HS-27A (cell line): ENCODE measurements at places on chromosomes 7 and 10.
A peak's percentile ranks its signal among the peaks of the same experiment; 100 is the strongest.

- DNase-seq = no peak
Measured at GRCh38 chr7:100485471-100485876, 1.7 kb downstream of the NYAP1 start.

GRCh38 chr7:130960208-130960988 lies 226.4 kb upstream of the KLF14 start:
- peak; percentile 77 for DNase-seq

GRCh38 chr10:108445746-108446145 lies 1281.2 kb upstream of the SORCS1 start:
- no peak for DNase-seq

GRCh38 chr7:46189255-46189790 lies 268.3 kb upstream of the IGFBP3 start:
- no peak for DNase-seq

DNA sequence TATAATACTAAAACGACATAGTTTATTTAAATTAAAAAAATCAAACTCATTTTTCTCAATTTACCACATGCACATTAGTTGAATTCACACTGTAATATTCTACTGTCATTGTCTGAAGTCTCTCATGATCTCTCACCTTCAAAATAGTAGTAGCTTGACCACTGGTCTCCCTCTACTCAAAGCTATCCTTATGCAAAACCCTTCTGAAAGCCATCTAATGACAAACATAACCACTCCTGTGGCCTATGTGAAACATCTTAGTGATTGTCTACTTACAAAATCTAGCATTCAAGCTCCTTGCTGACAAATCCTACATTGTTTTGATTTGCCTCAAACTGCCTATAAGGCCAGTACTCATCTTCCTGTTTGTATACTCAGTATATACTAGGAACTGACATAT lies 606.0 kb upstream of the GHITM start:
- no peak for DNase-seq

- no peak for DNase-seq
Measured at GRCh38 chr7:136183981-136184380, 206.8 kb upstream of the MTPN start.

- DNase-seq = no peak
Measured at GRCh38 chr10:122348512-122348911, 26.0 kb upstream of the PLEKHA1 start.

GRCh38 chr7:76425156-76425555 lies 406 bp downstream of the ZP3 start:
- DNase-seq = no peak

GRCh38 chr7:114919587-114919986 lies 2.3 kb upstream of the MDFIC start:
- DNase-seq = no peak

DNA sequence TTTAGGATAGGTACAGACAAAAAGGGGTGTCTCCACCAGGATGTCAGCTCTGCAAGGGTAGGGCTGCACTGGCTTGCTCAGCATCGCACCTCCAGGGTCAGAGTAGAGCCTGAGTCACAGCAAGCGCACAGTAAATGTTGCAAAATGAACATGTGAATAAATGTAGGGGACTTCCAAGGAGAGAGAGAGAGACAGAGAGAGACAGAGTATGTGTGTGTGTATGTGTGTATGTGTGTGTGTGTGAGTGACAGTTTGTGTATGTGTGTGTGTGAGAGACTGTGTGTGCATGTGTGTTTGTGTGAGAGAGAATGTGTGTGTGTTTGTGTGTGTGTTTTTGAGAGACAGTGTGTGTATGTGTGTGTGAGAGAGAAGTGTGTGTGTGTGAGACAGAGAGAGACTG lies 163.3 kb downstream of the RPS24 start:
- no peak for DNase-seq

- DNase-seq = no peak
Measured at GRCh38 chr7:50217821-50218281, 86.7 kb upstream of the IKZF1 start.

GRCh38 chr7:112876877-112877276 lies 86.7 kb upstream of the TMEM168 start:
- no peak for DNase-seq

DNA sequence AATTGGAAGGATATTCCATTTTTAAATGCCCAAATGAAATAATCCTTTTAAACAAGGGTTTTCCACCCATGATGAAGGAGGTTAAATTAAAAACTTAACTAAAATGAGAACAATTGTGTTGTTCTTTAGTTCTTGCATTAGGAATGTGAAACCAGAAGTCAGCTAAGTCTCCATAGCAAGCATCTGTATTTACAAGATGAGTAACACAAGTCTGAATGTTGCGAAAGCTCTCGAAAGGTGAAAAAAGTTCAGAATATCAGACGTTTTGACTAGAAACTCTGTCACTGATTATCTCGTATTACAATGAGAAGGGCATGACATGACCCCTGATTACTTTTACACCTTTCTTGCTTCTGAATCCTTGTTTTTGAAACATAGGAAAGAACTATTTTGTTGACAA lies 149.6 kb downstream of the BICC1 start:
- DNase-seq = no peak
